ENCODE measurements at places on chromosomes 5 and 9.

GRCh38 chr5:167049043-167049663 lies 1242.3 kb upstream of the WWC1 start:
- no peak for DNase-seq

DNA sequence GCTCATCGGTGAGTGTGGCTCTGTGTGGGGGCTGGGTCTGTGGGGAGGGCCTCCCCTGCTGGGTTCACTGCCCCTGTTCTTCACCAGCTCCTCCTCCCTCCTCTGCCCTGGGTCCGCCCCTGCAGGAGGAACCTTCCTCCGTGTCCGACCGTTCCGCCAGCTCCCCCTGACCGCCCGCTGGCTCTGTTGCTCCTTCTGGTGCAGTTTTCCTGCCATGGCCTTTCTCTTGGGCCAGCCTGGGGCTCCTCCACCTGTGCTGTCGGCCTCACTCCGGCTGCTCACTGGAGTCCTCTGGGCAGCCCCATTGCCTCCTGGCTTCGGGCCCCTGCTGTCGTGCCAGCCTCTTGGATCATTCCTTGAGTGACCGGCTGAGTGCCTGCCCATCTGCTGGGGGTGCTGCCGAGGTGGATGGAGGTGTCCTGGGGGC lies 12.3 kb downstream of the RNU6ATAC start:
- no peak for DNase-seq

DNA sequence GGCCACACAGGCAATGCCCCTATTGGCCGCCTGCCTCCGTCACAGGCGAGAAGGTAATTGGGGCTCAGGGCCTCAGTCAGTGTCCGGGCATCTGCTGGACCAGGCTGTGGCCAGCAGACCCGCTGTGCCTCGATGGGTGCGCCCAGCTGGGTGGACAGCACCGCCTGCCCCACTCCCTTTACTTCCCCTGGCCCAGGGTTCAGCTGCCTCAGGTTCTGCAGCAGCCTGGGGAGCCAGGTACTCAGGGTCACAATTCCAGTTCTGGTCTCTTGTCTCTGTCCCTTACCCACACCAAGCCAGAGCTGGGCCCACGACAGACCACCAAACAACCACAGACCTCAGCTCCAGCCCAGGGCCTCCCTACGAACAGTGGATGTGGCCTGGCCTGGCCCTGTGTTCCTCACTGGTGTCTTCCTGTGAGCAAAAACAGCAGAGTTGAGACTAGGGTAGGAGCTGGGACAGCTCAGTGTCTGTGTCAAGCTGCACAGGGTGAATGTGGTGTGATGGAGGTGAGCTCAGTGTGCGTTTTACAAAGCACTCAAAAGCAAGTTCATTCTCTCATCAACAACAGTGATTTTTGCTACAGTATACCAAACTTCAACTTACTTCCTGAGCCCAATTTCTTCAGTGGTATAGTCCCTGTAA lies 33.4 kb upstream of the SUSD3 start:
- DNase-seq: no peak

- no peak for DNase-seq
Observed at GRCh38 chr5:38706376-38706775, 139.4 kb upstream of the OSMR start.

DNA sequence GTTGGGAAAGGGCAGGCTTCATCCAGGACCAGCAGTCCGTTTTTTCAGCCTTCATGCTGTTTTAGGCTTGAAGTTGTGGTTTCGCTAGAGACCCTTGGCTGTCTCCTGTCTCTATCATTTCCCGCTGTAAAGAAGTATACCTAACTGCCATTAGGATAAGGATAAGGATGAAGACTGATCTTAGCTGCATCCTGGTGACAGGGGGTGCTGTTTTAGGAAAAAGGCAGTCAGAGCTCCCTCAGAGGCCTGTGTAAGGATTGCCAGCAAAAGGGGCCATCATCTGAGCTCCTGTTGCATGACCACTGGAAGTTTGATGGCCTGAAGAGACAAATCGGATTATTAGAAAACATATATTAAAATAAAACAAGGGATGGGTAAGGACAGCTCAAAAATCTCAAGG lies 64.8 kb upstream of the FGF10 start:
- no peak for DNase-seq

DNA sequence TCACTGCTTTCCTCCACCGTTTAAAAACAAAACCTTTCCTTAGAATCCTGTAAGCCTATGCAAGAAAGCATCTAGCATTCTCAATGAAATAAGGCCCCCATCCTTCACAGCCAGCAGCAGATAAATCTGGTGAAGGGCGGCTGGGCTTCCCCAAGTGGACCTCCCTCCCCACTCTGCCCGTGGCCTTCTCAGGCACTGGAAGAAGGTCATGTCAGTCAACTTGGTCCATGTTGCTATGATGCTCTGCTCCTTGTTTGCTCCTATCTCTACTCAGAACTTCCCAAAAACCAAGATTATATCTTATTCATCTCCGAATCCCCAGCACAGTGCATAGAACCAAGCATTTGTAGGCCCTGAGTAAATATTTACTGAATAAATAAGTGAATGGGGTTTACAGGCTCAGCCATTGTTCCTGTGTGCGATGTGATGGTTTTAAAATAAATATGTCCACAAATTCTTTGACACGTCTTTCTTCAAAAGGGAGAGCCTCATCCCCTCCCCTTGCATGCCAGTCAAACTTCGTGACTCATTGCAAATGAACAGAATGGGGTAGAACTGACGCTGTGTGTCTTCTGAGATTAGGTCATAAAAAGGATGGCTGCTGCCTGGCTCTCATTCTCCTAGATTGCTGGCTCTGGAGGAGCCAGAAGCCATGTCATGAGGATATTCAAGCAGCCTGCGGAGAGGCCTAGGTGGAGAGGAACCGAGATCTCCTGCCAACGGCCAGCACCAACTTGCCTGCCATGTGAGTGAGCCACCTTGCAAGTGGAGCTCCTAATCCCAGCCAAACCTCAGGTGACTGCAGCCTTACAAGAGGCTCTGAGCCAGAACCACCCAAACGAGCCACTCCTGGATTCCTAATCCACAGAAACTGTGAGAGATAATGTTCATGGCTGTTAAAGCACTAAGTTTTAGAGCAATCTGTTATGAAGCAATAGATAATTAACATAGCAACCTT lies 70.5 kb downstream of the MED27 start:
- DNase-seq: no peak

DNA sequence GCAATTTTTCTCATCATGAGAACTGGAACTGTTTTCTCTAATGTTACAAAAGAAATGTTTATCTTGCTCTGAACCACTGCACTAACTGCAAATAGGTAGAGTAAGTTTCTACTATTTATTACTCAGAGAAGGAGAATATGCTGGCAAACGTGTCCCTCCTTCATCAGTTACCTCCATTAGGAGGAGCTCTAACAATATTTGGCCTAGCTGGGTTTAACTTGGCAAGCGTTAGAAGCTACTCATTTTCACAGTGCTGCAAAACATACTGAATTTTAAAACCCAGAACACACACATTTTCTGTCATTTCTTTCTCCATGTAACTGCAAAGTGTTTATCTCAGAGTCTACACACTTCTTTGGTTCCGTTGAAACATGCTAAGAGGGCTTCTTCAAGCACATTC lies 101.0 kb upstream of the GABRG2 start:
- DNase-seq: no peak

Data from PC-9 (cell line).